ENCODE measurements at places on chromosomes 1 and 21. TPM values are rescaled to one million over a fixed set of nuclear protein-coding genes. Genes with fewer than 3 reads are reported as not detected.
A peak's percentile ranks its signal among the peaks of the same experiment; 100 is the strongest.

PEX10 gene
- polyA plus RNA-seq = 18.5 TPM

SLC25A33 gene
- 1.9 TPM for polyA plus RNA-seq

DCST2 gene
- 0.62 TPM for polyA plus RNA-seq

SOX13 gene
- 18.5 TPM for polyA plus RNA-seq

S1PR1 gene
- polyA plus RNA-seq = 11.6 TPM

CD5L gene
- polyA plus RNA-seq = not detected

ATAD3C gene
- polyA plus RNA-seq = 0.28 TPM

- H3K4me1 ChIP-seq = no peaks in the 10 kb centered on the region
- H3K27ac ChIP-seq = no peak overlapping the region
- H3K4me3 ChIP-seq = no peak overlapping the region
- no peaks in the 10 kb centered on the region for H3K36me3 ChIP-seq
- no peak for DNase-seq
- H3K27me3 ChIP-seq = no peaks in the 10 kb centered on the region
Measured at GRCh38 chr21:19489930-19490329, 1086.3 kb upstream of the TMPRSS15 start.

GRCh38 chr1:164706606-164706987 is 147.6 kb downstream of the PBX1 start:
- no peak for DNase-seq
- peaks cover 25% of the 10 kb centered on the region for H3K4me1 ChIP-seq
- H3K36me3 ChIP-seq = no peaks in the 10 kb centered on the region
- H3K4me3 ChIP-seq = no peak overlapping the region
- peak overlapping the region; percentile 53 for H3K27ac ChIP-seq

DNA sequence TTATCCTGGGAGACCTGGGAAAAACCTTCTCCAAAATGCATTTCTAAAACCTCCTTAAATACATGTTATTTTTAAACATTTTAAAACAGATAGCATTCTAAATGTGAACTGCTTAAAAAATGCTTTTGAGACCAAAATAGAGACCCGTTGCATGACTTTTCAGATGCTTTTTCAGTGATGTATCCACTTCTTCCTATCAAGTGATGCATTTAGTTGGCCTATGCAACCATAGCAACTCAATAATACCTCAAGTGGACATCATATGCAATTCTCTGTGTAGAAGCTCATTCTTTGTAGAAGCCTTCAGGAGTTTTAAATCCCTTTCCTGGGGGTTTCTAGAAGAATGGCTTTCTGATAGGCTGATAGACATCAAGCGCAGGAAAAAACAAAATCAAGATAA is 94.5 kb upstream of the RAVER2 start:
- DNase-seq = peak; percentile 71
- H3K27ac ChIP-seq = no peak overlapping the region
- no peak overlapping the region for H3K4me3 ChIP-seq
- H3K4me1 ChIP-seq = no peaks in the 10 kb centered on the region
- no peaks in the 10 kb centered on the region for H3K27me3 ChIP-seq

DNA sequence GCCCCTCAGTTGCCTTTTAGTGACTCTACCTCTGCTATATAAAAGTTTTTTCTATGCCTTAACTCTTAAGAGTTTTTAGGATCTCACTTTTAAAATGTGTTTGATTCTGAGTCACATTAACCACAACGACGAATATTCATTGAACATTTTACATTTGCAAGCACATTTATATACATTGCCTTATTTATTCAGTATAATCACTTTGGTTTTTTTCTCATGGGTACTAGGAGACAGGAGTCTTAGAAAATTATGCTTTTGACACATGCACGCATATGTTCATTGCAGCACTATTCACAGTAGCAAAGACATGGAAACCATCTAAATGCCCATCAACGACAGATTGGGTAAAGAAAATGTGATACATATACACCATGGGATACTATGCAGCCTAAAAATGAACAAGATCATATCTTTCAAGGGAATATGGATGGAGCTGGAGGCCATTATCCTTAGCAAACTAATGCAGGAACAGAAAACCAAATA is 236.9 kb upstream of the SPAG17 start:
- no peaks in the 10 kb centered on the region for H3K27me3 ChIP-seq
- H3K36me3 ChIP-seq = no peaks in the 10 kb centered on the region
- no peak overlapping the region for H3K27ac ChIP-seq
- no peak overlapping the region for H3K4me3 ChIP-seq
- H3K4me1 ChIP-seq = no peaks in the 10 kb centered on the region

DNA sequence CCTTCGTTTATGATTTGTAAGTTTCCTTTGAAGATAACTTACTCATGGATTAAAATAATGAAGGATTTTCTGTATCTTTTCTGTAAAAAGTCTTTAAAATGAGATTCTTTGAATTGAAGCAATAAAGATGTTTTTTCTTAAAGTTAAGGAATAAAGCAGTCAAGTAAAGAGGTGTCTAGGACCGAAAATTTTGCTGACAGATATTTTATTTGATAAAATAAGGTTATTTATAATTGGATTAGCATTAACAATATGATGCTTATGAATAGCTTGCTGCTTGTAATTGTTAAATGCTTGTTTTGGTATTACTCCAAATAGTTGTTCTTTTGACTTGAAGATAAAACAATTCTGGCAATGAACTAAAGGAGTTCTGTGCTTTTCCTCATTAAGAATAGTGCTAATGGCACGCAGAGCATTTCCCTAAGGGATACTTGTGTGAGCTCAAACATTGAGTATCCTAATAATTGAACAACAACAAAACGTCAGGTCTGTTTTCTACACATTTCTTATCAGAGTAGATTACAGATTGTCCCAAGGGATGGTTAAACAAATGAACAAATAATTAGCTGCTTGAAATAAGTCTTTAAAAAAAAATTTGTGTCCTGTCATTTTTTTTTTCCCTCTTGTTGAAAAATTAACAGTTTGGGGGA is 16.6 kb downstream of the TSNAX start:
- no peak overlapping the region for H3K27ac ChIP-seq
- H3K4me3 ChIP-seq = no peak overlapping the region
- H3K27me3 ChIP-seq = no peaks in the 10 kb centered on the region
- H3K4me1 ChIP-seq = no peaks in the 10 kb centered on the region

DNA sequence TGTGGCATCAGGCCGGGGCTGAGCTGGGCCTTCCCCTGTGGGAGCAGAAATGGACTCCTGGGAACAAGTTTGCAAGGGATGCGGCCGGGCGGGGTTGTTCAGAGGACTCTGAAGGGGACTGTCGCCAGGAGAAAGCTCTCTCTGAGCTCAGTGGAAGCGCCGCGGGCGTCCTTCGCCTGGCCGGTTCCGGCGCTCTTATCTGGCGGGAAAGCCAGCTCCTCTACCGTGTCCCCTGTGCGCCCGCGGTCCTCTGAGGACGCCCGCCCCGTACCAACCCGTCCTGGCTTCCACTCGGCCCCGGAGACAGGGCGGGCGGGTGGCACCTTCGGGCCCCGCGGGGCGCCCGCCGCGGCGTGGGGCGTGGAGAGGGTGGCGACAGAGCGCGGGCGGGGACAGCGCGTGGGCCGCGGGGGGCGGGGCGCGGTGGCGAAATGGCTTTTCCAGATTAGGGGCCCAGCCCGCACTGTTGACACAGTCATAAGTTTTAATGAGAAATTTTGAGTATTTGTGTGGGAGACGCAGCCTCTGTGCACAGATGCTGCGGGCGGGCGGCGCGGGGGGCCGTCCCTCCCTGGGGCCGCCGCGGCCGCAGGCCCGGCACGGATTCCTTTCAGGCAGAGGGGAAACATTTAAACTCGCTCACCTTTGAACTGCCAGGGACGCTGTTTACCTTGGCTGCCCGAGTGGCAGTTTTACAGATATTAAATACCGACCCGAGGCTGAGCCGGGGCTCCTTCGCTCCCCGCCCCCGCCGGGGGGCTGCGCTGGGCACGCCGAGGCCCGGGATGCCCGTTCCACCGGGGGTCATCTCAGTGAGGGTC is 70.2 kb downstream of the FOXD2 start:
- peak overlapping the region; percentile 37 for H3K4me3 ChIP-seq
- H3K27me3 ChIP-seq = peaks cover 59% of the 10 kb centered on the region
- no peak overlapping the region for H3K27ac ChIP-seq
- H3K36me3 ChIP-seq = no peaks in the 10 kb centered on the region
- peak; percentile 37 for DNase-seq
- peaks cover 8% of the 10 kb centered on the region for H3K4me1 ChIP-seq

- peaks cover 5% of the 10 kb centered on the region for H3K4me1 ChIP-seq
- no peak overlapping the region for H3K4me3 ChIP-seq
- H3K36me3 ChIP-seq = no peaks in the 10 kb centered on the region
- DNase-seq = no peak
- no peaks in the 10 kb centered on the region for H3K27me3 ChIP-seq
- peak overlapping the region; percentile 21 for H3K27ac ChIP-seq
Measured at GRCh38 chr1:228919914-228920313, 184.6 kb downstream of the RHOU start.

DNA sequence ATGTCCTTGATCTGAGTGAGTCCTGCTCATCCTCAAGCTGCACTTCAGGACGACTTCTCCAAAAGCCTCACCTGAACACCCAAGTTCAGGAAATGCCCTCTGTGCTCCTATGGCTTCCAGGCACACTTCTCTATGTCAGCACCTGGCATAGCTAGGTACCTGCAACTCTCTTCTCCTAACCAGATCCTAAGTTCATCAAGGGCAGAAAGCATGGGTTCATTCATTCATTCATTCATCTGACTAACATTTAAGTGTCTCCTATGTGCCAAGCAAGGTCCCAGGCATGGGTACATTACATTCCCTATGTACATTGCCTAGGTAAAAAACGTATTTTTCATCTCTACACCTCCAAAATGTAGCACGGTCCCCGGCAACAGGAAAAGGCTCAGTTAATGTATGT is 4.0 kb downstream of the RGS8 start:
- H3K27ac ChIP-seq = no peak overlapping the region
- H3K4me1 ChIP-seq = peaks cover 18% of the 10 kb centered on the region
- DNase-seq = no peak

DNA sequence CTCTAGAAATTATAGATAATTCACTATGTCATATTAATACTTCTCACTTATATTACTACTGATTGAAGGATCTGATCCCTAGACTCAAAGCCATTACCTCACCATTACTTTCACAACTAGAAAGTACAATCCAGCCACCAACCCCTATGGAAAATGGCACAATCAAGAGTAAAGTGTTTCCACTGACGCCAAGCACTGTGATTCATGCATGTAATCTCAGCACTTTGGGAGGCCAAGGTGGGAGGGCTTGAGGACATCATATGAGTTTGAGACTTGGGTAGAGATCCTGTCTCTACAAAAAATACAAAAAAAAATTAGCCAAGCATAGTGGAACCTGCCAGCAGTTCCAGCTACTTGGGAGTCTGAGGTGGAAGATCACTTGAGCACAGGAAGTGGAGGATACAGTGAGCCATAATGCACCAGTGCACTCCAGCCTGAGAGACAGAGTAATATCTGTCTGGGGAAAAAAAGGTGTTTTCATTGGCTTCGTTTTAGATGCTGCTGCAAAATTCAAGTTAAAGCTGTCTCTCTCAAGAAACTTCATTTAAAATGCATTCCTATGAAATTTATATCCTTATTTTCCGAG is 126.5 kb downstream of the AKT3 start:
- H3K36me3 ChIP-seq = no peaks in the 10 kb centered on the region
- DNase-seq = no peak
- no peak overlapping the region for H3K4me3 ChIP-seq
- H3K27ac ChIP-seq = no peak overlapping the region
- no peaks in the 10 kb centered on the region for H3K27me3 ChIP-seq

- H3K4me1 ChIP-seq = no peaks in the 10 kb centered on the region
- no peaks in the 10 kb centered on the region for H3K27me3 ChIP-seq
- no peaks in the 10 kb centered on the region for H3K36me3 ChIP-seq
- H3K4me3 ChIP-seq = peak within 1 kb of the TSS; percentile 64
- peak; percentile 92 for DNase-seq
Measured at GRCh38 chr1:182588500-182589396, at the start of gene RNASEL. Gene RNASEL (minus strand): TSS chr1:182589256. CDS start chr1:182586806, 2,450 bp downstream.
